ENCODE measurements at places on chromosomes 7 and 10.

GRCh38 chr10:520402-520787 lies 169.1 kb downstream of the DIP2C start:
- DNase-seq = peak; percentile 12

DNA sequence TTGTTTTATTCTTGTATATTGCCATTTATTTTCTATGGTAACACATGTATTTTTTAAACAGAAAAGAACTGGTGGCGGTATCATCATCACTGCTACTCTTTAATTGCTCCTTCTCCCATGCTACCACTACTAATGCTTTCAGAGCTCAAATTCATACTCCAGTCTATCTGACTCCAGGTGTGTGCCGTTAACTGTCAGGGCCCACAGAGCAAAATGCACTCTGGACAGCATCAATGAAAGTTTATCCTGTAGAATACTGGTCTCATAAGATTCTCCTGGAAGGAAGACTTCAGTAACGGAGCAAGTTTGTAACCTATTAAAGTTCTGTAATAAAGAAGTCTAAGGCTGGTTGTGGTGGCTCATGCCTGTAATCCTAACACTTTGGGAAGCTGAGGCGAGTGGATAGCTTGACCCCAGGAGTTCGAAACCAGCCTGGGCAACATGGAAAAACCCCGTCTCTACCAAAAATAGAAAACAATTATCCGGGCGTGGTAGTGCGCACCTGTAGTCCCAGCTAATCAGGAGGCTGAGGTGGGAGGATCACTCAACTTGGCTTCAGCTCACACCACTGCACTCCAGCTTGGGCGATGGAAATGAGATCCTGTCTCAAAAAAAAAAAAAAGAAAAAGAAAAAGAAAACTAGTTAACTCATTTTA lies 18.4 kb downstream of the ZNRF2 start:
- DNase-seq = no peak

GRCh38 chr7:77833136-77833535 lies 34.6 kb downstream of the PHTF2 start:
- no peak for DNase-seq

DNA sequence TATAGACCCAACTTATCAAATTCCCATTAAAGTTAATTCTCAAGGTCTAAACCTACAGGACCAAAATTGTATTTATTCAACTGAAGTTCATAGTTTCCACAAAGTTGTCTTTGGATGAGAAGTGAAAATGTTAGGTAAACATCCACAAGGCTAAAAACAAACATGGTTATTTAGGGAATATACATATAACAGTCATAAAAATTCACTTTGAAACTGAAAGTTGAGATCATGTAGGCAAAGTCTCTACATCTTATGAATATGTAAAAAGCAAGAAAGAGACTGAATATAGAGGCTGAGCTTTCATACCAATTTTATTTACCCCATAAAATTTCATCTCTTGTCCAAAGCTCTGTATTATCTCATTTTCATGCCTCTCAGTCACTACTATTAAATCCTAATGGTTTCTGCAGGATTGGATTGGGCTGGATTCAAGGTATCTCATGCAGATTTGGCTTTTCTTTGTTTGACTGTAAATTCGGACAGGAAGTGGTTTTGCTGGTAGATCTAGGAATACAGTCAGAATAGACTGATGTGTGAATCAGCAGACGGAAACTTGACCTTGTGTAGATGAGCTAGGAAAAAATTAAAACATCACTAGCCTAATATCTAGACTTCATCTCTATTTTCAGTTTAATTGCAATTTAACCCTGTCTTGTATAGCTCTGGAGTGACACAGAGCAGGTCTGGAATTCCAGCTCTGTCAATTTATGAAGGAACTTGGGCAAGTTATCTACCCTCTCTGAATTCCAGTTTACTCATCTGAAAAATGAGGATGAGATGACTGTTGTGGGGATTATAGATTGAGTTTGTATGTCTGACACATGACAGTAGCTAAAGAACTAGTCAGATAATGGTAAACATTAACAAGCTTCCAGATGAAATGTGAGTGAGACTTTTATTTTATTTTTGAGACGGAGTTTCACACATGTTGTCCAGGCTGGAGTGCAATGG lies 27.3 kb upstream of the SKAP2 start:
- peak; percentile 78 for DNase-seq

GRCh38 chr7:114715907-114716306 lies 206.0 kb upstream of the MDFIC start:
- DNase-seq = no peak
